ENCODE measurements at places on chromosomes 3 and 15.

DNA sequence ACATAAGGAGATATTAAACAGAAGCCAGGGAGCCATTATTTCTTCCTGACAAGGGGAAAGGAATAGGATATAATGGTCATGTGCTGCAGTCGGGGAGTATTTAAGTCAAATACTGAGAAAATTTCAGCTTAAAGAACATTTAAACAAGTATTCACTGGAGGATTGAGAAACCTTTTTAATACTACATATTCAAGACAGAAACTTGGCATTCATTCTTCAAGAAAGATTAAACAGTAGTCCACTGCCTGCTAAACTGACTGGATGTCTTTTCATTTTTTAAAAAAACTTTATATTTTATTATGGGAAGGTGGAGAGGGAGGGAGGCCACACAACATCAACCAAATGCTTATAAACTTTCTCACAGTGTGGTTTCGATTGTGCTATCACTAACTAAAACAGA lies 107.4 kb upstream of the CBLB start:
- DNase-seq: no peak

DNA sequence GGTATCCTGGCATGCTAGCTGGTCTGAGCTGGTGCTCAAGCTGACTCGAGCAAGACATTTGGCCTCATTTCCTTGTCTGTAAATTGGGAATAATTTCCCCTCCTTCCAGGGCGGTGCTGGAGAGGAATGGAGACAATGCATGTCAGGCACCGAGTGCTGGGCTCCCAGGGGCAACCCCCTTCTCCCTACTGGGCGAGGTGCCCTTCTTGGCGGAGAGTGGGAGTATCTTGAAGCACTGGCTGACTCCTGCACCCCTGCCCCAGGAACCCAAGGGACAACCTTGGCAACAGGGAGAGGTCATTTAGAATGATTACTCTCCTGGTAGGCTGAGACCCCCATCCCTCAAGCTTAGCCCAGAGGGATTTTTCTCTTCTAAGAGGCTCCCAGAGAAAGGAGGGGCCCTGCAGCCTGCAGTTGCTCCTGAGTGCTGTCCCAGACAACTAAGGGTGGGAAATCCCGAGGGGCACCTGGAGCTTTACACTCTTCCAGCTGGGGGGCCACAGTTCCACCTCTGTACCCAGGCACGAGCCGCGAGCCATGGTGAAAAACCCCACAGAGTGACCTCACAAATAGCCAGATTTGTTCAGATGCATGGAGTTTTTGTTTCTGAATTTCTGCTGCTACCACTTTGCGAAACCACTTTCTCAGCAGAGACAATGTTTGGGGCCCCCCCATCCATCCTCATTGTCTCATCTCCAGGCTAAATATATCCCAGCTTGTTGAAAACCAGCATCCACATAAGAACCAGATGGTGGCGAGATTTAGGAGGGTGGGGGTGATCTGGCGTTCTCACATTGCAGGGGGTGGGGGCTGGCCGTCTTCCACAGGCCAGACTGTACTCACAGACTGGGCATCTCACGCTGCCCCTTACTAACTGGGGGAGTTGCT lies 44.8 kb downstream of the ABTB1 start:
- no peak for DNase-seq

GRCh38 chr15:99108993-99109392 lies 4.1 kb downstream of the SYNM start:
- no peak for DNase-seq

GRCh38 chr3:192819001-192819569 lies 91.7 kb upstream of the FGF12 start:
- no peak for DNase-seq

DNA sequence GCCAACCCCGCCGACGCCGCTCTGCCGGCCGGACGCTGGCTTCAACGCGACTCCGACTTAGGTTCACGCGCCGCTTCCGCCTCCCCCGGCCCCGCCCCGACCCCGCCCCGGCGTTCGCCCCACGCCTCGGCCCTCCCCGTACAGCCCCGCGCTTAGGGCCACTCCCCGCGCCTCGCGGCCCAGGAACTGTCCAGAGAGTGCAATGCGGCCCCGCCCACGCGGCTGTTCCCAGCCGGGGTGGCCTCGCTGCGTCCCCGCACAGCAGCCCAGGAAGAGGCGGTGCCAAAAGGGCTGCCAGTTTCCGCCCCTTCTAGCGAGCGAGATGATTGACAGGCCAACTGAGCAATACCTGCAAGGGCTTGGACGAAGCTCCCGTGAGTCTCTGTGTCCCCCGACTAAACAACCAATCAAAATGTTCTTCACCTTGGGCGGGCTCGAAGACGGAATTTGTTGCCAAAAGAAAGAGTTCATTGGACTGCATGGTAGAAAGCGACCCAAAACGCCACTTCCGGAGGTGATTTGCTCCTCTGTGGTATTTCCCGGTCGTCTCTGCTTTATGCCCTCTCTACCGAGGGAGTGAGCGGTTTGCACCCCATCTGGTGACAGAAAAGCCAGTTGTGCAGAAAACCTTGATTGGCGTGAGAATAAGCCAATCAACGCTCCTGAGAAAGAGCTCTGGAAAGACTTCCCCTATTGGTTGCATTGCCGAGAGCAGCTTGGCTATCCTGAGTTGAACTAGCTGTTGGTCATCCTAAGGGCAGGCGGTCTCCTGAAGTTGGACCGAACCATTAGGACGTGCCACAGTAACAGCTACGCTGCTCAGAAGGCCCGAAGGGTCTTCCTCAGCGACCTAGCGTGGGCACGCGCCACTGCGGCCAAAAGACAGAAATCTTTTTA lies at the start of gene UBP1:
TSS of gene UBP1 (minus strand) at position 78 of the 897 bp plus-strand sequence. CDS start 557 bp downstream, outside the sequence.
- peak; percentile 95 for DNase-seq

GRCh38 chr3:45608885-45609284 lies 14.3 kb downstream of the LIMD1 start:
- DNase-seq: no peak

- no peak for DNase-seq
Measured at GRCh38 chr3:197878427-197878826, 71.6 kb upstream of the RPL35A start.

DNA sequence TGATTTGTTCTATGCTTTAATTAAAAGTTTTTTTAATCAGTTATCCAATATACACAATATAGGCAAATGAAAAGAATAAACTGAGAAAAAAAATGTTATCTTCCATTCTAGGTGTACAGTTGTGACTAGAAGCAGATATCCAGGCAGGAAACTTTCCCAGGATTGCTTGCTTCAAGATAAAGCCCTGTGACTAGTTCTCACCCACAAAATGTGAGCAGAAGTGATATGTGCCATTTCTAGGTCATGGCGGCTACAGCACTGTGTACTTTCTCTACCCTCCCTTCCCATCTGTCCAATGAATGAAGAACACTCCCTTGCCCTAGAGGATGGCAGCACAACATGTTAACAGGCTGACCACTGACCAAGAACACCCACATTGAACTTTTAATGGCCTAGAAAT lies 110.5 kb upstream of the STT3B start:
- DNase-seq: no peak

- no peak for DNase-seq
Measured at GRCh38 chr3:4776399-4776979, 202.7 kb upstream of the BHLHE40 start.

- DNase-seq: no peak
Measured at GRCh38 chr3:38411591-38411990, 42.1 kb upstream of the ACVR2B start.

- no peak for DNase-seq
Measured at GRCh38 chr15:39720621-39721611, 61.7 kb downstream of the FSIP1 start.

GRCh38 chr3:99645277-99646106 lies 7.1 kb downstream of the COL8A1 start:
- DNase-seq: no peak

- no peak for DNase-seq
Measured at GRCh38 chr3:34842706-34843480, 796.4 kb upstream of the ARPP21 start.

DNA sequence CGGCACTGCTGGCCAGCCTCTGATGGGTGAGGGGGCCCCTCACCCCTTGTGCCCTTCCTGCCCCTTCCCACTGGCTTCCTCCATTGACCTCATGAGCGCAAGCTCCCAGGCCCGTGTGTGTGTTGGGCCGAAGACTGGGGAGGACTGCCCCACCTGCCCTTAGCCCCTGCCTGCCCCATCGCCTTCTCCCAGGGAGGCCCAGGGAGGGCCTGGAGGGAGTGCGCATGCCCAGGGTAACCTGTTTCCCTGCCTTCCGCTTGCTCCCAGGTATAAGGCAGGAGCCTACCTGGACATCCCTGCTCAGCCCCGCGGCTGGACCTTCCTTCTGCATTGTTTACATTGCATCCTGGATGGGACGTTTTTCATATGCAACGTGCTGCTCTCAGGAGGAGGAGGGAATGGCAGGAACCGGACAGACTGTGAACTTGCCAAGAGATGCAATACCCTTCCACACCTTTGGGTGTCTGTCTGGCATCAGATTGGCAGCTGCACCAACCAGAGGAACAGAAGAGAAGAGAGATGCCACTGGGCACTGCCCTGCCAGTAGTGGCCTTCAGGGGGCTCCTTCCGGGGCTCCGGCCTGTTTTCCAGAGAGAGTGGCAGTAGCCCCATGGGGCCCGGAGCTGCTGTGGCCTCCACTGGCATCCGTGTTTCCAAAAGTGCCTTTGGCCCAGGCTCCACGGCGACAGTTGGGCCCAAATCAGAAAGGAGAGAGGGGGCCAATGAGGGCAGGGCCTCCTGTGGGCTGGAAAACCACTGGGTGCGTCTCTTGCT lies 8.8 kb downstream of the DLL4 start:
- no peak for DNase-seq

DNA sequence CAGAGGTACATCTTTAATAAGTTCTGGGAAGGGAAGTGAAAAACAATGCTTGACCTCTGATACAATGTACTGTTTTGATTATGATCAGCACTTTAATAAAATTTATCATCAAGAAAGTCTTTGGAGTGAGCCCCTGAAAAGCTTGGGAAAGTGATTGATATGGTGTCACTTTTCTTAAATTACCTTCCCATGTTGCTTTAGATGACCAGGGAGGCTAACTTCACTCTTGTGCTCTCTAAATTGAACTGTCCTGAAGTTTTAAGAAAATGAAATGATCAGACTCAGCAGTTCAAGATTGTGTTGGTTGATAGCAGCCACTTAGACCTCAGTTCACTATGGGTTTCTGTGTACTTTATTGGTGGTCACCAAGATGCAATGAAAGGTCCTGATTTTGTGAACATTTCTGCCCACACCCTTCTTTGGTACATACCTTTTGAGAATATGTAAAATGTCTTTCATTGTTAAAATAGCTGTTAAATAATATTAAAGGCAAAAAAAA lies 15.7 kb downstream of the TGFBR2 start:
- DNase-seq: no peak

- no peak for DNase-seq
Measured at GRCh38 chr3:177641206-177641605, 443.9 kb upstream of the TBL1XR1 start.

- DNase-seq: no peak
Measured at GRCh38 chr3:78050276-78051065, 1010.6 kb downstream of the ROBO2 start.

DNA sequence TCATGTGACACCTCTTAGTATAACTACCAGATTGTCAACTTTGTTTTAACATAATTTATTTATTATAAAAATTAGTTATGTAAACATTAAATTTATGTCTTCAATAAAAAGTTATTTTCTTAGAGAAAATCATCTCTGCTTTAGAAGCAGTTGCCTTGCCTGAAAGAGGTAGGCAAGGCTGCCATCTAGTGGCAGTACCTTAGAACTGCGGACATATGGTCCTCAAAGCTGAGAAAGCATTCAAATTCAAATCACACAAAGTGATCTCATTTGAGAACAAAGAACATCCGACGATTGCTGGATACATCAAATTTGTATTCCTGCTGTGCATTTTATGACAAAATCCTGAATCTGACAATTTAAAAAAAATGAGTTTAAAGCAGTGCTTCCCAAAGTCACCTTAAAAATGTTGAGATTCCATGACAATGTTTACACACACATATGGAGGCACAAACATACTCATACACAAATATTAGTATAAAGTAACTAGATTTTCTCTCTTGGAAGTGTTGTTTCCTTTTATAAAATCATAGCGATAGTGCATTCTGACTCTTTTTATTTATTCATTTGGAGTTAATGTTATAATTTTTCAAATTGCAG lies 617.4 kb downstream of the CADM2 start:
- DNase-seq: peak; percentile 21

DNA sequence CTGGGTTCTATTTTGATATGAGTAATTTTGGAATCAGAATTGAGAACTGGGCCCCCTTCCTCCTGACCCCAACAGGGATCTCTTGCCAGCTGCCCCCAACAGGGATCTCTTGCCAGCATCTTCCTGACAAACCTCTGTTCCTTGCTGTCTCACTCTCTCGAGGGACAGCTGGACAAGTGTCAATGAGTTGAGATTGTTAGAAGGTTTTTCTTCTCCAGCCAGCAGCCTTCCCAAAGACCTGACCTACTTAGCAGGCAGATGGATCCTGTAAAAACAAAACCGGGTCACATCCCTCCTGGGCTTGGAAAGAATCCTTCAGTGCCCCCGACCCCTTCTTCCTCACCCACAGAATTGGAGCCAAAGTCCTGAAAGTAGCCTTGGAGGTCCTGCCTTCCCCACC lies 21.6 kb downstream of the LIMD1 start:
- DNase-seq: no peak

- peak; percentile 74 for DNase-seq
Measured at GRCh38 chr3:181561139-181562031, 150.3 kb upstream of the SOX2 start.

- no peak for DNase-seq
Measured at GRCh38 chr3:39915027-39915426, 105.6 kb downstream of the MYRIP start.

DNA sequence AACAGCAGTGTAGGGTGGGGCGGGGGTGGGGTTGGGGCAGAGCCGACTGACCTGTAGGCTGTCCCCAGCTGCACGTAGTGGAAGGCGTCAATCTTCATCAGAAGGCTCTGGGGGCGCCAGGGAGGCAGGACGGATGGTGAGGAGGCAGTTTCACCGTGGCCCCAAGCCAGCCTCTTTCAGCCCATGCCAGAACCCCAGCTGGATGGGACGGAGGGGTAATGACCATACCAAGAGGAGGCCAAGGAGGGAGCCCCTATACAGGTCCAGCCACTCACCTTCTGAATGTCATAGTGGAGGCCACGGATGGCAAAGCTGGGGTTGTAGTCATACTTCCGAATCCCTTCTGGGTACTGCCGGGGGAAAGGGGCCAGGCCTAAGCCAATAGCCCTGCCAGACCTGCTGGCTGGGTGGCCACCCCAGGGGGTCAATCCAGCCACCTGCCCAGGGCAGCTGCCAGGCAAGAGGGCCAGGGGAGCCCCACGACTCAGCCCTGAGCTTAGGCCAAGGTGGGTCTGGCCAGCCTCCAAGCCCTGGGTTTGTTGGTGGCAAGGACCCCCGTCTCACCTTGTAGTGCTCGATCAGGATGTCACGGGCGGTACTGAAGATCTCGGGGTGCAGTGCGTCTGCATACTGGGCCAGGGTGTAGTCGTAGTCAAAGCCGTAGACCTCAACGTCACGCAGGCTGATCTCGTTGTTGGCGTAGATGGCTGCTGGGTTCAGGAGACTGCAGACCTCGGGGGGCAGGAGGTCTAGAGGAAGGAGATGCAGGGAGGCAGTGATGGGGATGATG lies 4.9 kb downstream of the NT5DC2 start:
- no peak for DNase-seq
